ENCODE measurements at places on chromosomes 2 and 18. TPM values are rescaled to one million over a fixed set of nuclear protein-coding genes. Genes with fewer than 3 reads are reported as not detected.

DNA sequence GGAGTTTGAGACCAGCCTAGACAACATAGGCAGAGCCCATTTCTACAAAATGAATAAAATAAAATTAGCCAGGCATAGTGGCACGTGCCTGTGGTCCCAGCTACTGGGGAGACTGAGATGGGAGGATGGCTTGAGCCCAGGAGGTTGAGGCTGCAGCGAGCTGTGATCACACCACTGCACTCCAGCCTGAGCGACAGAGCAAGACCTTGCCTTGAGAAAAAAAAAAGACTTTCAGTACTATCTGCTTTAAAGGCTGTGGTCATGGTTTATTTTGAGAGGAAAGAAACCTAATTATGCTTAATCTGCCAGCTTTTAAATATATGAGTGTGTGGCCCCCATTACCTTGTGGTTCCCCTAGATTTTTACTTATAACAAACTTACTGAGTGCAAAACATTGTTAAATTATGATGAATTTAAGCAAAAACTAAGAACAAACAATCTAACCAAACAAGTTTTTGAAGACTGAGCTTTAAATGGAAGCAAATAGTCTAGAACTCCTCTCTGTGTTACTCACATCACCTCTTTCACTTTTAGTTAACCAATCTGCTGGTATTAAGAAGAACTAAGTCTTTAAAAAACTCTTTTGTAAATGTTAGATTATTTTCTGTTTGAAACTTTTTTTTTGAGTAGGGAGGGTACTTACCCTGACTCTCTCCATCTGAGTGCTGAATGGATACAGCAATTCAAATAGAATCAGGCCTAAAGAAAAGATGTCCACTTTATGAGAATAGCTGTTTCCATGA, 65.4 kb downstream of the EIF2AK3 start:
- DNase-seq: no peak

GRCh38 chr18:62876111-62876510, 160.8 kb downstream of the PHLPP1 start:
- no peak for DNase-seq

DNA sequence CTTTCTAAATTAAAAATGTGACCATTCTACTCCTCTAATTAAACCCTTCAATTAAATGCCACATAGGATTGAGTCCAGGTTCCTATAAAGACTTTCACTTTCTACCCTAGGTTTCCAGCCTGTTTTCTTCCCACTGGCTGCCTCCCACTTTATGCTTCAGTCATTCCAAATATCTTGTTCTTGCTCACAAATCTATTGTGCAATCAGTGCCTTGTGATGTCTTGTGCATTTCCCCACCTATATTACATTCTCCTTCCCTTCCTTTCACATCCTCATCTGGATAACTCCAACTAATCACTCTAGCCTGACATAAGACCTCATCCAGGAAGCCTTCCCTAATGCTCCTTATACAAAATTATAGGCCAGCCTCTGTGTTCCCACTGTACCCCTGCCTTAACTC, 281.7 kb upstream of the LRATD1 start:
- DNase-seq: no peak

DNA sequence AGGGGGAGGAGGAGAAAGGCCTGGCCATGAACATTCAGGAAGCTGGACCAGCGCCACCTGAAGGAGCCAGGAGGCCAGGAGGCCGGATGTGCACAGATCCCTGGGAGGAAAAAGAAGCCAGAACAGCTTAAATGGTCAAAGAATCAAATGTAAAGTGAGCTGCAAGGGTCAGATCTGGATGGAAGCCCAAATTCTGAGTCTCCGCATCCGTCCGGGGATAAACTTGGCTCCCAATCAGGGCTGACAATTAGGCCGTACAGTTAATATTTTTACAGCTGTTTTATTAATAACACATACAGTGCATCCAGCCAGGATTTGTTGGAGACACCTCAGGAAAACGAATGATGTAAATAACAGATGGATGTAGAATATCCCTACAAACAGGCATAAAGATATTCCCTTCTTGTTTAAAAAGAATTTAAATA, 495.1 kb upstream of the TCF4 start:
- DNase-seq: no peak

DNA sequence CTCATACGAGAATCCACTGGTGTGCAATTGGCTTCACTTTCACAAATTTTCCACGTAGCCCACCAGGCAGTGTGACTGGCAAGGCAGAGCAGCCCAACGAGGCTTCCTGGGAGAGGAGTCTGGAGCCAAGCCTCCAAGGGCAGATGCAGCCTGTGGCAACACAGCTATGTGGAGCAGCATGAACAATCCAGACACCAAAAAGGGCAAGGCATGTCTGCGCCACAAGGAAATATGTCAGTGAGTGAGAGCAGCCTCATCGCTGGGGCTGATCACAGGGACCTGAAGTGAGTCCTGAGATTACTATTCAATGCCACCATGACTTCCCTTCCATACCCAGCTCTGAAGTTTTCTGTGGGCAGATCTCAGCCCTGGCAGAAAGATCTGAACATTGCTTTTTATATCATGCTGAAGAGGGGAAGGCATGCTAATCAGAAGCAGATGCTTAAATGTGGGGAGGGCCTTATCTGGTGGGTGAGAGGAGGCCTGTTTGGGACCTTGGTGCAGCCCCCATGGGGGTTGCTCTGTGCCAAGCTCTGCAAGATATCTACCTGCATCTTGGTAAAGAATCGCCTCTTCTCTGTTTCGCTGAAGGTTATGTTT, 40.0 kb upstream of the PUM2 start:
- DNase-seq: no peak

DNA sequence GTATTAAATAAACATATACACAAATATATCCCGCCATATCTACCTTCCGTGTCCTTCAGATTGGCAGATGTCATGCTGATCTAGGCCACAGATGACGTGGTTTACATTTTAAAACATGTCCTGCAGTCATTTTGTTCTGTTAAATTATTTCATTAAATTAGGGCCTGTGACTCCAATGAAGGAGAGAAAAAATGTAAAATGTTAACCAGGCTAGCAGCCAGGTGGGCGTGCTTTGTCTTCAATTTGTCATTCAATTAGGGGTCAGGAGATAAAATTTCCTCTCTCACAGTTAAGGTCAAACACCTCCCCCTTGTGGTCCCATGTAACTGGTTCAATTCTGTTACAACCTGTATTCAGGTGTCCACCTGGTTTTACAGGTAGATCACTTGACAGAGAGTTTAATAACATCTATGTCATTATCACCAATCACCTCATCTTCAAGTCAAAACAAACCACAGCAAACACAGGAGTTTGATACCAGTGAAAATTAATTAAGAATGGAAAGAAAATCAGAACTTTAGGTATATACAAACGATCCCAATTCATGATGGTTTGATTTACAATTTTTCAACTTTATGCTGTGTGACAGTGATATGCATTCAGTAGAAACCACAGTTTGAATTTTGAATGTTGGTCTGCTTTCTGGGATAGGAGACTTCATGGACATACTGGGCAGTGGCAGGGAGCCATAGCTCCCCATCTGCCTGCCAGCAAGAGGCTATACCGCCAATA, 339.4 kb downstream of the CMPK2 start:
- DNase-seq: no peak

DNA sequence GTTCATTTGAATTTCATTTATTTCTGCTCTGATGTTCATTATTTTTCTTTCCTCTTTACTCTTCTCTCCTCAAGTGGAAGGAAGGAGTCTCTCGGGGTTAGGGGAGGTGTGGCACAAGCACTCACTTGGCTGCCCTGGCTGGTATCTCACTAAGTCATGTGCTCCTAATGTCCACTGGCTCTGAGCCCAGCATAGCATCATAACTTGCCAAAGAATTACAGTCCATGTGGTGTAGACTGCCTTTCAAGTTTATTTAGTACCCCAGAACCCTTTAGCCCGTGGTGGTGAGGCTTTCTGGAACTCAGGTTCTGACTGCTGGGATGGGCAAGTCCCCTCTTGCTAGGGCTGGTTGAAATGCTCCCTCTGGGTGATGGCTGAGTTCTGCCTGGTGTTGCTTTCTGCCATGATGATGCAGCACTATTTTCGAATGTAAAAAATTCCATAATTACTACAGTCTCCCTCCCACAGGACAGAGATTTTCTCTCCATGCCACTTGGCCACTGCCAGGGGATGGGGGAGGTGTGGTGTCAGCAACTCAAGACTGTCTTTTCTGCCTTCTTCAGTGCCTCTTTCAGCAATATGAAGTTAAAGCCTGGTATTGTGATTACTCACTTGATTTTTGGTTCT, 22.2 kb downstream of the SPAG16 start:
- DNase-seq: peak; percentile 23

DNA sequence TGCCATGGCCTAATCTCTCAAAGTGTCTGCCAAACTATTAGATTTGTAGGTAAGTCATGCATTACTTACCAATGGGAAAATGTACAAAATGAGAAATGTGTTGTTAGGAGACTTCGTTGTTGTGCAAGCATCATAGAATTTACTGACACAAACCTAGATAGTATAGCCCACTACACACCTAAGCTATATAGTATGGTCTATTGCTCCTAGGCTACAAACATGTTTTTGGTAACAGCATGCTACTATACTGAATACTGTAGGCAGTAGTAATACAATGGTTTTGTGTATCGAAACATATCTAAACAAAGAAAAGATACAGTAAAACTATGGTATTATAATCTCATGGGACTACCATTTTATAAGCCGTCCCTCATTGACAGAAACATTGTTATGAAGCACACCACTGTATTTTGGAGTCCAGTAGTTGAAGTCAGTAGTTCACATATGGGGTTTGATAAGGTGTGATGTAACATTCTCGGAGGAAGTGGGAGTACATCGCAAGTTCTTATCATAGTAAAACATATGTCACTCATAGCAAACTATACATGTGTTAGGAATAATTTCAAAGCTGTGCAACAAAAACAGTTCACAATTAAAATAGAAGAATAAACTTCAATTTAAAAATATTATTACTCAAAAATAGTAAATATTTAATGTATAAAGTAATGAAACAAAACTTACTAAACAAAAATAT, 12.0 kb upstream of the GTF2A1L start:
- DNase-seq: no peak

DNA sequence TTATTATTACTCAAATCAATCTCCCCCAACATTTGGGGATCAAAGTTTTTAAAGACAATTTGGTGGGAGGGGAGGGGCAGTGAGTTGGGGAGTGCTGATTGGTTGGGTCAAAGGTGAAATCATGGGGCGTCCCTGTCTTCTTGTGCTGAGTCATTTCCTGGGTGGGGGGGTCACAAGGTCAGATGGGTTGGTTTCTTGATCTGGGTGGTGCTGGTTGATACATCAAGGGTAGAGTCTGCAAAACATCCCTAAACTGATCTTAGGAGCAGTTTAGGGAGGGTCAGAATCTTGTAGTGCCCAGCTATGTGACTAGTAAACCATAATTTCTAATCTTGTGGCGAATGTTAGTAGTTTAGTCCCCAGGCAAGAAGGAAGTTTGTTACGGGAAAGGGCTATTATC, 67.4 kb downstream of the MOGAT1 start:
- DNase-seq: no peak

DNA sequence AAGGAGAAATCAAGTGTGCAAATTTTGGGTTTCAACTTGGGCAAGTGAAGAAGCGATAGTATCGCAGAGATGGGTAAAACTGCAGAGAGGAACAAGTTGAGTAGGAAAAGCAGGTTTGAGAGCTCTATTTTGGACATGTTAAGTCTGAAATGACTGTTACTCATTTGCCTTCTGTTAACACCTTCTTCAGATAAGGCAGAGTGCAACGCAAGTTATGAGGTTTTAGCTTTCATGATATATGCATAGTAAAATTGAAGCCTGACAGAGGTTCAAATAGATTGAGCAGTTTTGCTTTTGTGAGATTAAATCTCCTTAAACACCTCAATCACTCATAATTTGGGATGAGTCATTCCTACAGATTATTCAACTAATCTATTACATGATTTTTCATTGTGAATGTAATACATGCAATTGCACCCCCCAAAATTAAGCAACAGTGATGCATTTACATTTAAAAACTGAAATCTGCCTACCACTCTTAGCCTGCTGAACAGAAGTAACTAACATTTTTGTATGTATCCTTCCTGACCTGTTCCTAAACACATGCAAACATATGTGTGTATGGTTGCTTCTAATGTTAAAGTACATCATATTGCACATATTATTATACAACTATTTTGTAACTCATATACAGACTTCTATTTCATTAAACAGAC, 575.4 kb downstream of the ARHGAP15 start:
- no peak for DNase-seq

- no peak for DNase-seq
Measured at GRCh38 chr2:85134896-85135659, 1.9 kb downstream of the TCF7L1 start.

- no peak for DNase-seq
Measured at GRCh38 chr2:127426501-127427354, 8.5 kb downstream of the PROC start.

- DNase-seq: peak; percentile 56
Measured at GRCh38 chr2:75324141-75324540, 124.8 kb upstream of the TACR1 start.

DNA sequence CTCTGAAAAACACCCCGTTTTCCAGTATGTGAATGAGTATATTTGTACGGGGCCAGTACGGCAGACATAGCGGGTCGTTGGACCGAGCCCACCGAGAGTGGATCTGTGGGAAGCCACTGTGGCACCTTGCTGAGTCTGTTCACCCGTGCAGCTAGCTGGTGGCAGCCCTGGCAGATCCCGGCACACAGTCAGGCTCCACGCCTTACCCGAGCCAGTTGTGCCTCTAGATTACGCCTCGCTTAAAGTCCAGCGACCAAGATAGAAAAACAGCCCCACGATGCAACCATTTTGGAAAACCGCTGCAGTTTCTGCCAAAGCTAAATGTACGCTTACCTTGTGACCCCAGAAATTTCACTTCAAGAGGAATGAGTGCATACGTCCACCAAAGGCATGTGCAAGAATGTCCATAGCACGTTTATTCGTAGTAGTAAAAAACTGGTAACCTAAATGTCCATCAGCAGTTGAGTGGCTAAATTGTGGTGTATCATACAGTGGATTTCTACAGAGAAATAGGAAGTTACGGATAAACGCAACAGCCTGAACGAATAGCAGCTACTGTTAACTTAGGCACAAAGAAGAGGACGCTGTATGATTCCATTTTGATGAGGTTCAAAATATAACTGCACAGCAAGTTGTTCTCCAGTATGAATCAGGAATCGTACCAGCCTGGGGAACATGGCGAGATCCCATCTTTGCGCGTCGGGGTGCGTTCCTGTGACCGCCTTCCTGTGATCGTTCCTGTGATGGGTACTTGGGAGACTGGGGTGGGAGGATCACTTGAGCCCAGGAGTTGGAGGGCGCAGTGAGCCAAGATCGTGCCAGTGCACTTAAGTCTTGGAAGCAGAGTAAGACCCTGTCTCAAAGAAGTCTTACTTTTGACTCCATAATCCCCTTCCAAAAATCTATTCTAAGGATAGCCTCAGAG, 688 bp upstream of the WDR33 start:
- DNase-seq: no peak

The LYPD6 gene
- 2.3 TPM for total RNA-seq

The NEUROD1 gene
- total RNA-seq: not detected

The DOK1 gene
- 62.1 TPM for total RNA-seq

The VIT gene
- total RNA-seq: not detected

The MDH1B gene
- total RNA-seq: 0.29 TPM

The OXER1 gene
- total RNA-seq: not detected

The STON1 gene
- total RNA-seq: 0.07 TPM

The TPO gene
- total RNA-seq: 0.27 TPM
